ENCODE measurements at places on chromosomes 5 and 9.

DNA sequence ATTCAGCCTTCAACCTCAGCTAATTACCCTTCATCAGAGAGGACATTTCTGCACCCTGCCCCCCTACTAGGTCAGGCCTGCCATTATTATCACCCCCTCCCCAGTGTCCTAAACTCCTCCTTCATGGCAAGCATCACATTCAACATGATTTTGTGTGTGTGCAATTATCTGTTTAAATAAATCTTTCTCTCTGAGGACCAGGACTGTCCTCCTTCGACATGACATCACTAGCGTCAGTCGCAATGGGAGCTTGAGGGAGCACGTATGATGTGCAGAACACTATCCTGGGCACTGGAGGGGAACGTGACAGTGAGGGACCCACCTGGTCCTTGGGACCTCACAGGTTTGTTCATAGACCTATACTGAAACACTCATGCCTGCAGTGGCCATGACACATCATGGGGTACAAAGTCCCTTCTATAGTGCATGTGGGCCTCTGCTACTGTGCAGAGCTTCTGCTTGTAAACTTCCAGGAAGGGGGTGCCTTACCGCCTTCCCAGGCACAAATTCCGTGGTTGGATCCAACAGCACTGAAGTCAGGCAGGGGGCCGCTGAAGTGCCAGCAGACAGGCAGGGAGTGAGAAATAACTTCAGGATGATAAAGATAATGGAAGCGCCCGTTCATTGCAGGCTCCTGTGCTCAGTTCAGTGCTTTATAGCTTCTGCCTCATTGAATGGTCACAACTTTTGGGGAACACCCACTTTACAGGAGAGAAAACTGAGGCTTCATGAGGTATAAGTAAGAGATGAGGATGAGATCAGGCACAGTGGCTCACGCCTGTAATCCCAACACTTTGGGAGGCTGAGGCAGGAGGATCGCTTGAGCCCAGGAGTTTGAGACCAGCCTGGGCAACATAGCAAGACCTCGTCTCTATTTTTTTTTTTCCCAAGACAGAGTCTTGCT, 36.0 kb upstream of the STXBP1 start:
- no peak for DNase-seq

DNA sequence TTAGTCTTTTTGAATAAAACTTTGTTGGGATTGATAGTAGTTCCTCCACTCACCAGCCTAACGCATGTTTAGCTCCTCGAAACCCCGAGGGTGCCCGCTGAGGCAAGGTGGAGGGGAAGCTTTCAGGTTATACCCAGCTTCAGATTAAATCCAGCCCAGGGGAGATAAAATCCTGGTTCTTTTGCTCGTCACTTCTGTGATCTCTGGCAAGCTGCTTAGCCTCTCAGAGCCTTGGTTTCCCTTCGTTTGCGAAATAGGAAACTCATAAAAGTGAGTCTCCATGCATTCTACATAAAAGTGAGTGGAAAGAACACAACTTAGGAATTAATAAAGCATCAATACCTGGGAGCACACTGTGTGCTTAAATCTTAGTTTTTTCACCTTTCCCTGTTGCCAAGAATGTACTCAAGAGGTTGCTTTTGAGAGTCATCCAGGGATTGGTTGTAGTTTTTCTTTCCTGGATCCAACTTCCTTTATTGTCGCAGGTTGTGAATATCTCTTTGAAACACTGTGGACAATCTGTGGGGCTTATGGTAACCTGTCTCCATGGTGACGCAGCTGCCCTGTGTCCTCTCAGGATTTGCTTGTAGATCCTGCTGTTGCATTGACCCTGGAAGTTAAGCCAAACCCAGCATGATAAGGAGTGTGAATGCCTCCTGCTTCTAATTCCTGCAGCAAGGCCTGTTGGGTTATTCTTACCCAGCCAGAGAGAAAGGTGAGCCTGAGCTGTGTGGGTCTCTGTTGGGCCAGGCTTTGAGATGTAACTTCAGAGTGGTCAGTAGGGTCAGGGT, 2.0 kb downstream of the GALNT12 start:
- DNase-seq: no peak

- DNase-seq: no peak
Measured at GRCh38 chr5:84568171-84568570, 183.5 kb upstream of the EDIL3 start.

GRCh38 chr5:149915392-149916260, 29.0 kb downstream of the PDE6A start:
- DNase-seq: no peak

- no peak for DNase-seq
Measured at GRCh38 chr5:103035701-103036100, 84.2 kb downstream of the GIN1 start.

DNA sequence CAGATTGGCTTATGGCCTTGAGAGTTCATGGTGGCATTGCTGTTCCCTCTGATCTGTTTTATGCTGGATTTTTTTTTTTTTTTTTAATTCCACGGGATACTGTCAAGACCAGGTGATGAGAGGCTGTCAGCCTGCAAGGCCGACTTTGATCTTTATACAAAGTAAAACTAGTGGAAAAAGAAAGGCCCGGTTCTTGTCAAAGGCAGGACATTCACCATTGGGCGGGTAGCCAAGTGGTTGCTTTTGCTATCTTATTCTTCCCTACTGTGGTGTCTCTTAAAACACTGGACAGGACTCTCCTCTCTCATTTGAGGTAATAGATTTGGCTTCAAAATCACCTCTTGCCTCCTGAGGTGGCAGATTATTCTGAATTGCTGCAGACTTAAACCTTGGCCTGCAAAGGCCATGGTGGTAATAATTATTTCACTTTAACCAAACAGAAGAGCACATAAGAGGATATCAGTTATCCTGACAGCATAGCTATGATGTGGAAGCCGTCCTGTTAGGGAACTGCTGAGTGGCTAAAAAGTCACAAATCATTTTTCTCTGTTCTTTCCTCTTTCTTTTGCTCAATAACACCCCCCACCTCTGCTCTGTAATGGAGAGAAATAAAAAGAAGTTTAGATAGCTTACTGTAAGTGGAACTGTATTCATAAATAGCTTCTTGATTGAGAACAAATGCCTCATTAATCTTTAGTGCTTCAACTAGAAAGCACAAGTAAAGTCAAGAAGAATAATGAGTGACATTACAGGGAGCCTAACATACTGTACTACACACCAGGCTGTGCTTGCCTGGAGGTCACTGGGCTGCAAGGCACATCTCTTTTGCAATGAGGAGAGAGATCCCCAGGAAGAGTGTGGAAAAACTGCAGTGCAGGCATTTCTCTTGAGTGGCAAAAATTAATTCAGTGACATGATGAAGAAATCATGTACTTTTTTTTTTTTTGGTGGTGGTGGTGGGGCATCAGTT, 275.6 kb downstream of the KDM4C start:
- no peak for DNase-seq

- DNase-seq: no peak
Measured at GRCh38 chr5:150588596-150588890, 51.9 kb upstream of the SYNPO start.

- DNase-seq: no peak
Measured at GRCh38 chr9:98045234-98046179, 11.0 kb upstream of the NANS start.

DNA sequence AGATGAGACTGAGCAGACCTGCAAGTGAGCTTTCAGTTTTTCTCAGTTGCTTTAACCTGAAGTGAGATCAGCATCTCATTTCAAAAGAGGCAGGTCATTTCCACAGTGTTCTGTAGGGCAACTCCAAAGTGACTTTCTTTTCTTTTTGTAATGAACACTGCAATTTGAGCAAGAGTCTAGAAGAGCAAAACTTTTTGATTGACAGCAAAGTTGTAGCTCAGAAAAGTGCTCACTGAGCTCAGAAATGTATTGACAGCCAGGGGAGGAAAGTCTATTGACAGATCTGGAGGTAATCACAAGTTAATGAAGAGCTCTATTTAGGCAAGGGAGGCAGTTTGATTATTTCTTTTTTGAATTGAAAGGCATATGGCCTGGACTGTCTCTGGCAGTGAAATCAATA, 54.6 kb downstream of the LRRC70 start:
- DNase-seq: no peak

DNA sequence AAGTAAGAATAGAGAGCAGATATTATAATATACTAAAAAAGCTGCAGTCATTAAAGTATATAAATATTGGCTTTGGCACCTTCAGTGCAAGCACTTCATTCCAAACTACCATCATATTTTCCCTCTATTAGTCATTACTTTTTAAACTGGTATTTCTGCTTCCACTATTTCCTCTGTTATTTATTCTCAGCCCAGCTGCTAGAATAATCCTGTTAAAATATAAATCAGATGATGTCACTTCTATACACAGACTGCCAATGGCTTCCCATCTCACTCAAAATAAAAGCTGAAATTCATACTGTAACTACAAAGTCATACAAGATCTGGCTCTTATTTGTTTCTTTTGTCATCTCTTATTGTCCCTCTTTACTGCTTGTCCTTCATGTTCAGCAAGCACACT, 432.9 kb downstream of the TLE4 start:
- no peak for DNase-seq

GRCh38 chr5:168219515-168220410, 71.7 kb upstream of the WWC1 start:
- peak; percentile 24 for DNase-seq

DNA sequence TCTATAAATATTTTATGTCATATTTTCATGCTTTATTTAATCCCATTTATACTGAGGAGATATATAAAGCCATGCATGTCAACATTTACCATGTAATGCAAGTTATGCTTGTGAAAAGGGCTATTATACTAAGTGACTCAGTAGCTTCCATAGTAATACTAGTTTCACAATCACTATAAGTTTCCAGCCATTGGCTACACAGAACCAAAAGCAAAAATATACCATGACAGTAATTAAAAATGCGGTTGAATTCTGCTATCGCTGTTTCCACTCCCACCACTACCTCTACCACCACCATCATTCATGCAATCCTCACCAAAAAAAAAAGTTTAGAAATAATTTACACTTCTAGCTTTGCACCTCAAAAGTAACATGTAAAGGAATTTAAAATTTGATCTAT, 60.2 kb downstream of the MLLT3 start:
- DNase-seq: no peak
